ENCODE measurements at places on chromosomes 16 and 17.

GRCh38 chr16:88799569-88800276 is 3.9 kb upstream of the CDT1 start:
- no peak for DNase-seq
- no peak overlapping the region for H3K4me3 ChIP-seq
- H3K27me3 ChIP-seq = peaks cover 3% of the 10 kb centered on the region
- H3K27ac ChIP-seq = no peak overlapping the region

GRCh38 chr17:79184219-79184618 is 109.6 kb downstream of the ENGASE start:
- H3K27ac ChIP-seq = no peak overlapping the region
- DNase-seq = no peak
- H3K4me3 ChIP-seq = no peak overlapping the region
- peaks cover 3% of the 10 kb centered on the region for H3K4me1 ChIP-seq

DNA sequence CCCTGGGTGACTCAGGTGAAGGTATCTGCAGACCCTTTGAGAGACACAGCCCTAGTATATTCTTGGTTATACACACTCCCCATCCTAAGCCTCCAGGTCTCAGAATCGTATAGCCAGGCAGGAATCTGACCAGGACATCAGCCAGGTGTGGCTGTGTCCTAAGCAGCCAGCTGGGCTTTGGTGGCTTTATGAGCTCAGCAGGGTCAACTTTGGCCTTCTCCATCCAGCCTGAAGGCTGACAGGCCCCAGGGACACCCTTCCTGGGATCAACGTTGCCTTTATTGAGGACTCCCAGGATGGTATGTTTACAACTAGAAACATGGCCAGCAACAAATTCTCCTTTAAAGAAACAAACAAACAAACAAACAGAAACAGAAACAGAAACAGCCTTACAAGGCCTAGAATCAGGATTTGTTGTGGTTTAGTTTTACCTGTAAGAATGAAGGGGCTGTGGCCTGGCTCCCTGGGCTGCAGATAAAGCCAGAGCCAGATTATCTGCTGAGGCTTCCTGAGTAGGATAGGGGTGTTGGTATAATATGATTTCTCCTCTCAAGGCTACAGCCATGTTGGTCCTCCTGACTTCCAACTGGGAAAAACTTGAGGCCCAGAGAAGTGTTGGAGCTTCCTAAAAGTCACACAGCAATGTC is 8.5 kb downstream of the KIF19 start:
- DNase-seq = no peak
- no peaks in the 10 kb centered on the region for H3K27me3 ChIP-seq
- H3K36me3 ChIP-seq = no peaks in the 10 kb centered on the region
- H3K4me3 ChIP-seq = no peak overlapping the region
- H3K27ac ChIP-seq = no peak overlapping the region

DNA sequence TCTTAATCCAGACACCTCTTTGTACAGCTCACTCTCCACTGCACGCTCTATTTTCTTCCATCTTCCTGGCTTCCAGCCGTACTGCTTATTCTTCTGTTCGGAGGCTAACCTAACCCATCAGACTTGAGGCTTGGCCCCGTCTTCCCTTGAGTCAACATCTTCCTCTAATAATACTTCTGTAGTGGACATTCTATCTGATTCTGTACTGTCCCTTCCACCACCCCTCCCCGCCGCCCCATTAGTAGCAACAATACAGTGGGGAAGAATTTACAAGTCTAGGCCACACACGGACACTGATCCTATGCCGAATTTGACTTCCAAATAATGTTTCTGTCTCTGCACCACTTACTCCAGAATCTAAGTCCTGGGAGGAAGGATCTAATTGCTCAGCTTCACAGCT is 86.0 kb upstream of the TNRC6A start:
- H3K27me3 ChIP-seq = no peaks in the 10 kb centered on the region
- H3K27ac ChIP-seq = no peak overlapping the region
- H3K4me3 ChIP-seq = no peak overlapping the region
- DNase-seq = no peak
- no peaks in the 10 kb centered on the region for H3K36me3 ChIP-seq
- H3K4me1 ChIP-seq = no peaks in the 10 kb centered on the region

- no peak overlapping the region for H3K27ac ChIP-seq
- no peaks in the 10 kb centered on the region for H3K4me1 ChIP-seq
- peaks cover 48% of the 10 kb centered on the region for H3K36me3 ChIP-seq
- H3K4me3 ChIP-seq = no peak overlapping the region
Observed at GRCh38 chr16:85673529-85674417, 15.0 kb downstream of the GINS2 start.

DNA sequence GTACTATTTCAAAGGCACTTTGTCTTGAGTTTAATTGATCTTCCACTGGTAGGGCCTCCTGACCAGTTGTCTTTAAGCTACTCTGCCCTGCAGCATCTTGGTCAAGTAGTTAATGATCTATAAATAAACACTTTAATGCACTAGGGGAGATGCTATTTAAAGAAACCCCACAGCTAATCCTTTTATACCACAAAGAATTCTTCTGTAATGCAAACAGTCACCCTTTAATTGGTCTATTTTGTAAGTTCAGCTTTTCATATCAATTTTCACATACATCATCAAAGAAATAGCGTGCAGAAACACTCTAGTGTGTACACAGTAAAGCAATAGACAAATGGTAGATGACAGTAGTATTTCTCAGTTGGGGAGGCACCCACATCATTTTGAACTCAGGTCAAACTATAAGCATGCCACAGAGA is 70.3 kb downstream of the PMP22 start:
- H3K27ac ChIP-seq = no peak overlapping the region
- no peak overlapping the region for H3K4me3 ChIP-seq
- H3K36me3 ChIP-seq = no peaks in the 10 kb centered on the region

DNA sequence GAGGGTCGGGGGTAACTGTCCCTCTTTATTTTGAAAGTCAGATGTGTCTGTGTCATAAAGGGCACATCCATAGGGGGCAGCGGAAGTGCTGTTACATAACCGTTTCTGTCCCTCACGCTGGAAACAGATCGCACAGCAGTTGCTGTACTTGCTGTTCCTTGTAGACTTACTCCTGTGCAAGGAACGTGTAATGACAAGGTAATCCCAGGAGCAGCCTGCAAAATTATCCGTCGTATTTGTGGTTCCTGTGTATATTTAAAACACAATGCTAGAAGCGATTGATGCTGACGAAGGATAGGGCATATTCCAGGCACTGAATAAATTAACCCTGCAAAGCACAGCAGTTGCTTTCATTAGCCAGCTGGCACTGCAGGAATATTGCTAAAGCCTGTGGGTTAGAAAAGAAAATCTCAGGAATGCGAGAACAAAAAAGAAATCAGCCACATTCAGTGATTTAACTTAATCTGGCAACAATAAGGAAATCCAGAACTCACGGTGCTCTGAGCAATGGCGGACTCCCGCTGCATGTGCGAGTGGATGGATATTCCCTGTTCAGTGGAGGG is 76.2 kb downstream of the SPECC1 start:
- H3K36me3 ChIP-seq = no peaks in the 10 kb centered on the region
- H3K27ac ChIP-seq = no peak overlapping the region
- H3K4me1 ChIP-seq = no peaks in the 10 kb centered on the region
- no peak for DNase-seq
- no peaks in the 10 kb centered on the region for H3K27me3 ChIP-seq

DNA sequence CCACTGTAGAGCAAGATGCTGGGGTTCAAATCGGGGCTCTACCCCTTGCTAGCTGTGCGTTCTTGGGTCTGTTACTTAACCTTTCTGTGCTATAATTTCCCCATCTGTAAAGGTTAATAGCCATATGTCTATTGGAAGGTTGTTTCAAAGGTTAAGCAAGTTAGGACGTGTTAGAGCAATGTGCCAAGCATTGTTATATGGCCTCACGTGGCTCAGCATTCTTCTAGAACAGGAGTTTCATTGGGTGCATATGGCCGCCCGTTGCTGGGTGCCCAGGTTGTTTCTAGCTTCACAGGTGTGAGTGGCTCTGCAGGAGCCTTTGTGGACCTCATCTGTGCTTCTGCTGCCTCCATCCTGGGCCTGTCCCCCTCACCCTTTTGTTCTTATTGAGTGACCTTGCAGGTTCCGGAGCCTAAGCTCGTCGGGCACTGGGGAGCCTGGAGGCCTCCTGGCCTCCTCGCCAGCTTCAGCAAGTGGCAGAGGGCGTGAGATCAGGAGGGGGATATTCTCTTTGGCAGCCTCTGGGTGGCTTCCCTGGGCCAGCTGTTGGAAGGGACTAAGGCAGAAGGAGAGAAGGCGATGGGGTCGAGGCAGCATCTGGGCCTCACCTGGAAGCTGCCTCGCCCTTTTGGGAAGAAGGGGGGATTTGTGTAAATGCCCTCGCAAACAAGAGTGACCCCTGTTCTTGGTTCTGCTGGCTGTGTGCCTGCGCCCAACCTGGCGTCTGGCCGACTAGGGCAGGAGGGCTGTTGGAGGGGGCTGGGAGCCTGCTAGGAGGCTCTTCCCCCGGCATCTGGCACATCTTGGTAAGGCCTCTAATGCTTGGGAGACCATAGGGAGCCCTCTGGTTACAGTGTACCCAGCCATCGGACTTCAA is 80.2 kb upstream of the CIBAR2 start:
- H3K27me3 ChIP-seq = no peaks in the 10 kb centered on the region
- H3K36me3 ChIP-seq = no peaks in the 10 kb centered on the region
- no peak overlapping the region for H3K4me3 ChIP-seq
- no peaks in the 10 kb centered on the region for H3K4me1 ChIP-seq
- DNase-seq = no peak
- no peak overlapping the region for H3K27ac ChIP-seq

DNA sequence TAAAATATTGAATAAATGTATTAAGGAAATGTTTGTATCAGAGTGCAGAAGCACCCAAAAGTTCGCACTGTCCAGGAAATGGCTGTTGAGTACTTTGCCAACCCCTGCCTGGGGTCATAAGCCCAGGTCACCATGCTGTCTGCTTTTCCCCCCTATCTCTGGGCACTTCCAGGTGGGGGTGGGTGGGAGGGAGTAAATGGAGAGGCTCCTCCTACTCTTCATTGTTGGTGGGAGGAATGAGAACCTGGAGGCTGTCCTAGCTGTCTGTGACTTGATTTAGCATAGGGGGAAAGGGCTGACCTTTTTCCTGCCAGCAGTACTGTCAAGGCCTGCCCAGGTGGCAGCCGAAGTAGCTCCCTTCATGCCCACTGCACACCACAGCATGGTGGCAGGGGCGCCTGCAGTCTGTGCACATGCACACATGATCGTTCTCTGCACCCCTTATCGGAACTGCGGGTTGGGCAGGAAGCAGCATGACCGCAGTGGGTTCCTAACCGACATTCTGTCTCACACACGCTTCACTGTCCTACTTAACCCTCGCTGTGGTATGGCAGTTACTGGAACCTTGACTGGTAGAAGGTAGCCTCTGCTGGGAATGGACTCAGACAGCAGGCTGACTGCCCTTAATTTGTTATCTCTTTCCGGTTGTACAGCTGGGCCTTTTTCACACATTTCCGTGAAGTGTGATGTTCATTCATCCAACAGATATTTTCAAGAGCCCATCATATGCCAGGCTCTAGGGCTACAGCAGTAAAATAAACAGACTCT is 41.5 kb downstream of the LDHD start:
- peak; percentile 81 for DNase-seq
- H3K4me3 ChIP-seq = no peak overlapping the region
- peak overlapping the region; percentile 58 for H3K27ac ChIP-seq

DNA sequence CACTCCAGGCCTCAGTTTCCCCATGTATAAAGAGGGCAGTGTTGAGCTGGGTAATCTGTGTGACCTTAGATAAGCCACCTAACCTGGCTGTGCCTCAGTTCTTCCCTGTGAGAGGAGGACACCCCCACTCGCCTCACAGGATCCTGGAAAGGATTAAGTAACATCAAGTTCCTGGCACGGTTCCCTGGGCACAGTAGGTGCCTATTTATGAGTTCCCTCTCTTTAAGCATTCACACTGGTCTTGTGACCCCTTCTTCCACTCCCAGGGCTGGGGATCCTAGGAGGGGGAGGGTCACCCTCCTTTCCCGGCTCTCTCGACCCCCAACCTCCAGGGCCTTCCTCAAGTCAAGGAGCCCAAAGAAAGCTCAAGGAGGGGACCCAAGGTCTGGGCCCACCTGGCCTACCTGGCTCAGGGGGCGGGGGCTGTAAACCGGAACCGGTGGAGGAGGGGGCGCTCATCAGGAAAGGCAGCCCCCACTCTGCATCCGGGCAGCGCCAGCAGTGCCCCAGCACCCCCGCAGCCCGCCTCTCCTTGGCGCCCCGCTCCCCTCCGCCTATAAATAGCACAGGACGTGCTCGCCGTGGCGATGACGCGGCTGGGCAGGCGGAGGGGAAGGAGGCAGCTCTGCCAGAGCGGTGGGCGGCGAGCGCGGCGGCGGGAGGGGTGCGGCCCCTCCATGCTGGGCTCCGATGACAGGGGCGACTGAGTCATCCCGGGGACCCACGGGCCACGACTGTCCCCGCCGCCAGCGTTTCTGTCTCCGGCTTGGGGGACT is 9.4 kb downstream of the RPL19 start:
- peak overlapping the region; percentile 41 for H3K4me3 ChIP-seq
- no peak overlapping the region for H3K27ac ChIP-seq
- H3K4me1 ChIP-seq = peaks cover 20% of the 10 kb centered on the region
- H3K36me3 ChIP-seq = peaks cover 7% of the 10 kb centered on the region
- H3K27me3 ChIP-seq = no peaks in the 10 kb centered on the region

DNA sequence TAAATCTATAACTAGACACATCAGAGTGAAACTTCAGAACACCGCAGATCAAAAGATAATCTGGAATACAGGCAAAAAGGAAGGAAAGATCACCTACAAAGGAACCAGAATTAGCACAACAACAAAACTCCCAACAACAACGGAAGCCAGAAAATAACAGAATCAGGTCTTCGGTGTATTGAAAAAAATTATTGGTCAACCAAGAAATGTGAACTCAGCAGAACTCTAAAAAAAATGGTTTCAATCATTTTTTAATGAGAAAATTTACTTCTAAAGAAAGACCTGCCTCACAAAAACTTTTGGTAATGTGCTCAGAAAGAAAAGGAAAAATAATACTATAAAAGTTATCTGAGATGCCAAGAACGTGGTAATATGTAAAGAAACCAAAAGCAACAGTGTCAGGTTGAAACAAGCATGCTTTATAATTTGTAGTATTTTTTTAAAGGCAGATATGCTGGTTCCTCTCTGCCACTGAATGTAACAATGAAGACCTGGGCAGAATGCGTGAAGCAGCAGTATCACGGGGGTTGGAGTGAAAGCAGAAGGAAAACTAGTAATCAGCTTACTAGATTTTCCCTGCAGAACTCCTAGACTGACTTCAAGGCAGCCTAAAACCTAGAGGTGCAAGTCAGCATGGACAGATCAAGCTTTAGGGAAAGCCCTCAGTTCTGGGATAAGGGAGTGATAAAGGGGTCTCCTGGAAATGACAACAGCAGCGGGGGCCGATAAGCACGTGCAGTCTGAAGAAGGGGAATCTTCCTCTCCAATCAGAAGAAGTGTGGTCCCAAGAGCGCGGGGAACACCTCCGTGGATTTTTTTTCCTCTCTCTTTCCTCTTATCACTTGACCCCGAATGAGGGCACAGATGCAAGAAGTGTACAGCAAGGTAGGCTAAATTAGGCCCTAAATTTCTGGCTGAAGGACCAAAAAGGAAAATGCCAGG is 80.9 kb upstream of the TEKT1 start:
- DNase-seq = no peak
- no peaks in the 10 kb centered on the region for H3K27me3 ChIP-seq
- H3K27ac ChIP-seq = no peak overlapping the region
- H3K4me1 ChIP-seq = peaks cover 6% of the 10 kb centered on the region
- no peaks in the 10 kb centered on the region for H3K36me3 ChIP-seq
